SHP77 (cell line): ENCODE measurements at places on chromosomes 12 and 14.

- DNase-seq = no peak
Observed at GRCh38 chr14:92985521-92985920, 62.6 kb downstream of the CHGA start.

- DNase-seq = peak; percentile 34
Observed at GRCh38 chr14:39015360-39015961, 87.6 kb downstream of the SEC23A start.

GRCh38 chr12:108576660-108577234 is 14.4 kb downstream of the ISCU start:
- DNase-seq = no peak

- DNase-seq = no peak
Observed at GRCh38 chr14:80385336-80385735, 174.0 kb upstream of the DIO2 start.

GRCh38 chr14:80705241-80705980 is 236.1 kb downstream of the CEP128 start:
- no peak for DNase-seq

DNA sequence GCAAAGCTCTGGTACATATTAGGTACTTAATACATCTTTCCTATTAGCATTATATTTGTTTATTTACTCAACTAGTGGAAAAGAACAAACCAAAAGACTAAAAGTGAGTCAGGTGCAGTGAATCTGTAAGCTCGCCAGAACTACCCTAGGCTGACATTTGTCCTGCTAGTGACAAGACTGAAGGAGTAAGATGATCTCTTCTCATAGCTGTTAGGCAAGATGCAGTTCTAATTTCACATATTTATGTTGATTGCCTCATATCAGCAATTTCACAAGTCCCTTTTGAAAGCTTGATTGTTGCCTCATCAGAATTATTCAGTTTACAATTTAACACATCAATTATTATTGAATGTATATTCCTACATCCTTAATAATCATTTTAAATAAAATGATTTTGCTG is 293.0 kb upstream of the NAV3 start:
- DNase-seq = no peak

DNA sequence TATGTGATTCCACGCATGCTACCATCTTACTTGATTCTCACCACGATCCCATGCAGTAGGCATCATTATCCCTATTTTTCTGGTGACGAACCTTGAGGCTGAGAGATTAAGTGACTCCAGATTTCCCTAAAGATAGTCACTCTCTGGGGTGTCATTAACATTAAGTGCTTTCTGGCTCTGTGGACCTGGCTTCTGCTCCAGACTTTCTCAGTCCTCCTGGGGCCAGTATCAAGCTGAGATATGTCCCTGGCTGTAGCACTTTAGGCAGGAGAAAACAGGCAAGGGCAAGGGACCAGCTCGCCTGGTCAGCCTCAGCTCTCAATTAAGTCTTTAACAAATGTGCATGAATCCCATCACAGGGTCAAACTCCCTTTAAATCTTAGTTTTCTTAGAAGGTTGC is 38.3 kb upstream of the PRB2 start:
- no peak for DNase-seq

GRCh38 chr12:68870011-68870410 is 62.0 kb downstream of the MDM2 start:
- DNase-seq = no peak

GRCh38 chr14:74683406-74683805 is 29.5 kb downstream of the AREL1 start:
- no peak for DNase-seq

GRCh38 chr14:36066636-36067035 is 109.9 kb downstream of the PTCSC3 start:
- DNase-seq = no peak

DNA sequence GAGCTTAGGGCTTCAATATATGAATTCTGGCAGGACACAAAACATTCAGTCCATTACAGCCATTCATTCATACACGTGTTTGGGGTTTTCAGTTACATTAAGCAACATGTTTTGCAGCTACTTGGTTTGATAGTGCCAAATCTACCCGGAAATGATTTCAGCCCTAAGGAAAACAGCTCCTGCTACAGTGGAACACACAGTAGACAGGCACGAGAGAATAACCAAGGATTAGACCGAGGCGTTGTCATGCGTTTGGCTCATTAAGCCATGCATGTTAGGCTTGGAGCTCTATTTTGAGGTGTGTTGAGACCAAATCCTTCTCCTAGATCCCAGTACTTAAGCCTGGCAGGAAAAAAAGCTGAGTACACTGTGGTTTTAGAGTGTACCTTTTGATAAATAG is 177.4 kb downstream of the PRKCH start:
- DNase-seq = no peak

DNA sequence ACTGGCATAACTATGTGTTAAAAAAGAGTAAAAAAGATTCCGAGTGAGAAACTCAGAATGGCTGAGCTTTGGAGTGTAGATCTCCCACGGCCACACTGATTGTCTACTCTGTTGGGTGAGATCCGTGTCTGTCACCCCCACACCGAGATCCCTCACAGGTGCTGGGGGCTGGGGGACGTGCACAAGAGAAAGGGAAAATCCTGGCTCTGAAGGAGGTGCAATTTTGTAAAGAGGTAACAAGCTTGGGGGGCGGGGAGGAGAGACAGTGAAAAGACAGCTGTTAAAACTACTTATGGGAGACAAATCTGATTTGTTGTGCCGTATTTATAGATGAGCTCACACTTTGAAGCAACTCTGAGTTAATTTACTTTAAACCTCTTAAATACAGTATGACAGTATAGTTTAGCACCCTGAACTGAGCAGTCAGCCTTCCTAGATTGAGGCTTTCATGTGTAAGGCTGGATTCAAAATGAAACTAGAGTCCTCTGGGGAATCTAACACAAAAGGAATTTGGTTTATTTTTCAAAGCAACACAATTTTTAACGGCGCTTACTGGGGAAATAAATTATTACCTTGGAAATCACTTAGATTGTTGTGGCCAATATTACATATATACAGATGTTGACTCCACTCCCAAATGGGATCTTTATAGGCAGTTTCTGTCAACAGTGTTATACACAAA is 167.4 kb upstream of the RGS6 start:
- DNase-seq = no peak

DNA sequence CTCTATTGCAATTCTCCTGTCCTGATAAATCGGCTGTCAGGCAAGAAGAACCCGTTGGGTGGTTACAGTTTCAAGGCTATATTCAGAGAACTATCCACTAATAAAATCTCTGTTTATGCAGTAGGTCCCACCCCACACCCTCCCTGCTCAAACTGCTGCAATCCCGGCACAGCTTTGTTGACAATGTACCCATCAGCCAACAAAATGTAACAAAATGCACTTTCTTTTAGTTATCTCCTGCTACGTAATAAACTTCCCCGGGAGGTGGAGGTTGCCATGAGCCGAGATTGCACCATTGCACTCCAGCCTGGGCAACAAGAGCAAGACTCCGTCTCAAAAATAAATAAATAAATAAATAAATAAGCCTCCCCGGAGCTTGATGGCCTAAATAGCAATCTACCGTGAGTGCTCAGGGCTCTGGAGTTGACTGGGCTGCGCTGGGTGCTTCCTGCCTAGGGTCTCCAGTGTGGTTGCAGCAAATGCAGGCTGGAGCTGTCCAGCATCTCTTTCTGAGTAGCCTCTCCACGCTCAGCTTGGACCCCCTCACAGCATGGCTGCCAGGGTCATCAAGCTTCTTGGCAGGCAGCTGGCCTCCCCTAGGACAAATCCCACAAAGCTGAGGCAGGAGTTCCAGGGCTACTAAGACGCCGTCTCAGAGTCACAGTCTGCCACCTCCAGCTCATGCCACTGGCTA is 43.2 kb upstream of the FBRSL1 start:
- no peak for DNase-seq

DNA sequence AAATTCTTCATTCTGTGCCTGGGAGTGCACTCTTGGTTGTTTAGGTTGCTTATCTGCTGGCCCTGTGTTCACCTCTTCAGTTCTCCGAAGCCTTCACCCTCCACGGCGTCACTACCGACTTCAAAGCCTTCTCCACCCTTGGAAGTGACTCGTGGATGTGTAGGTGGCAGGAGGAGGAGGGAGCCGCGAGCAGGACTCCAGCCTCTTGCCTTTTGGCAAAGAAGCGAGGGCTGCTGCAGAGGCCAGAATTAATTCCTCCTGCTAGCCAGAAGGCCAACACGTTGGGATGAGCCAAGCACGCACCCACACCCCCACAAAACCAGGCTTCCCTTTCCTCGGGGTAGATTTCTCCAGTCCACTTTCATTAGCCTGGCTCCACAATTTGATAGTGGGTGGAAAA is 86.5 kb downstream of the TBX5 start:
- DNase-seq = no peak

DNA sequence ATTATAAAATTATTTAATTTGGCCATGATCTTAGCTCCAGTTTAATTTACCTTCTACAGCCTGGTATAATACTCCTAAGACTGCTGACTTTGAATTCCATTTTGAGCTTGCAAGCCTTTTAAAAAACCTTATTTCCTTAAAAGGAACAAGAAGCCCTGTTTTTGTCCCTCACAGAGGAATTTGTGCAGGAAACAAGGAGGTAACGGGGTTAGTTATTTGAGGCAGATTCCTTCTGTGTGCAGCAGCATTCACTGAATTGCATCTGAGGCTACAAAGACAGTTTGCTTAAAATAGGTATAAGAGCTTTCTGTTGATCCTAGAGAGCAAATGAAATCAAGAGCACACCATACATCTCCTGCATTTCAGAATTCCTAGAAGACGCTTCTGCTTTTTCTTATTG is 403.3 kb upstream of the PRICKLE1 start:
- no peak for DNase-seq

DNA sequence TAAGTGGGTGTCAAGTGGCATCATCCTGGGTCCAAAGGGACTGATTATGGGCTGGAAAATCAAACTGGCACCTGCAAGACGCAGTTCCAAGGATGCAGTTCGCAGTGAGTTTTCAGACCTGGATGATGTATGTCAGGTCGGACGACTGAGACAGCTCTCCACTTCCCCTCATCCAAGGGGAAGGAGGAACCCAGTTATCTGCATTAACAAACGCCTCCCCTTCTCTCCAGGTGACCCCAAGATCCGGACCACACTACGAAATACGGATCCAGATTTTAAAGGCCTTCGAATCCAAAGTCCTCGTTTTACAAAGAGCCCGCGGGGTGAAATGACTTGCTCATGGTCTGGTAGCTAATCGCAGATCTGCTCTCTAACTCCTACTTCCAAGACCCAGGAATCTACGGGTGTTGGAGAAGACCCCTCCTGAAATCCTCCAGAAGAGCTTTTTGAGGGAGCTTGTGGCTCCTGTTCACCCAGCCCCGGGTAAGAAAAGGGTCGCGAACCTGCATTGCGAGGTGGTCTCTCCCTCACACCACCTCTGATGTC is 460 bp upstream of the SYNE2 start:
- DNase-seq = no peak

GRCh38 chr12:44227616-44228015 is 391.7 kb downstream of the TMEM117 start:
- no peak for DNase-seq

- DNase-seq = no peak
Observed at GRCh38 chr14:23763394-23763793, 127.2 kb downstream of the DHRS2 start.

DNA sequence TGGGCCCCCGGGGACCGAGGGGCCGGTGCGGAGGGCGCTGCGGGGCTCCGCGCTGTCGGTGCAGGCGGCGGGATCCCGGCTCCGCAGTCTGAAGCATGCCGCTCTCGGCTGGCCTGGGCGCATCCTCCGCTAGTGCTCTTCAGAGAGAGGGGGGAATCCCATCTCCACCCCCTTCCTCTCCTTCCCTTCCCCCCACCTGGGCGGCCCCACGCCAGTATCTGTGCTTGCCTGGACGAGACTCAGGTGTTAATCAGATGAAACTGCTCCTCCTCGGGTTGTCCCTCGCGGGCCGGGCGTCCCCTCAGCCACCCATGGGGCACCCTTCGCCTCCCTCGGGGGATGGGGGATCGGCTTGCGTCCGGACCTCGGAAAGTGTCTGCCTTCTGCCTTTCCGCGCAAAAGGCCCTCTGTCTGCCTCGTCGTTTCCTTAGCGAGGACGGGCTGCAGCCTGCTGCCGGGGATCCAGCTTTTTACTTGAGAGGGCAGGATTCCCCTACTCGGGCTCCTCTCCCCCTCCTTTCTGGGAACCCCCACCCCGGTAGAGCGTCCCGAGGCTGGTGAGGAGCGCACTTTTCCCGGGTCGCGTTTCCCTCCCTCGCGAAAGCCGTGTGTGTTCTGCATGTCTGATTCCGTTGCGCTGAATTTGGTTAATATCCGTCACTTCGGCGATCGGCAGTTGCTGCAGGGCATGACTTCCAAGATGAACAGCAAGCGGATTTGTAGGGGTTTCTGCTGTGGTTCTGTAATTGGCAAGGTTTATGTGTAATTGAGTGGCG is 1.1 kb downstream of the GPHN start:
- DNase-seq = no peak

DNA sequence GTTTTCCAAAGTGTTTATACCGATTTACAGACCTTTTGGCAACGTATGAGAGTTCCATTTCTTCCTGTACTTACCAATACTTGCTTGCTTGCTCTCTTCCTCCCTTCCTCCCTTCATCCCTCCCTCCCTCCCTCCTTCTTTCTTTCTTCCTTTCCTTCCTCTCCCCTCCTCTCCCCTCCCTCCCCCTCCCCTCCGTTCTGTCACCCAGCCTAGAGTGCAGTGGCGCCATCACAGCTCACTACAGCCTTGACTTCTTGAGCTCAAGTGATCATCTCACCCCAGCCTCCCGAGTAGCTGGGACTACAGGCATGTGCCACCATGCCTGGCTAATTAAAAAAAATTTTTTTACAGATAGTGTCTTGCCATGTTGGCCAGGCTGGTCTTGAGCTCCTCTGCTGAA is 40.4 kb downstream of the DIP2B start:
- DNase-seq = no peak

- no peak for DNase-seq
Observed at GRCh38 chr12:41205070-41205709, 17.1 kb downstream of the PDZRN4 start.

DNA sequence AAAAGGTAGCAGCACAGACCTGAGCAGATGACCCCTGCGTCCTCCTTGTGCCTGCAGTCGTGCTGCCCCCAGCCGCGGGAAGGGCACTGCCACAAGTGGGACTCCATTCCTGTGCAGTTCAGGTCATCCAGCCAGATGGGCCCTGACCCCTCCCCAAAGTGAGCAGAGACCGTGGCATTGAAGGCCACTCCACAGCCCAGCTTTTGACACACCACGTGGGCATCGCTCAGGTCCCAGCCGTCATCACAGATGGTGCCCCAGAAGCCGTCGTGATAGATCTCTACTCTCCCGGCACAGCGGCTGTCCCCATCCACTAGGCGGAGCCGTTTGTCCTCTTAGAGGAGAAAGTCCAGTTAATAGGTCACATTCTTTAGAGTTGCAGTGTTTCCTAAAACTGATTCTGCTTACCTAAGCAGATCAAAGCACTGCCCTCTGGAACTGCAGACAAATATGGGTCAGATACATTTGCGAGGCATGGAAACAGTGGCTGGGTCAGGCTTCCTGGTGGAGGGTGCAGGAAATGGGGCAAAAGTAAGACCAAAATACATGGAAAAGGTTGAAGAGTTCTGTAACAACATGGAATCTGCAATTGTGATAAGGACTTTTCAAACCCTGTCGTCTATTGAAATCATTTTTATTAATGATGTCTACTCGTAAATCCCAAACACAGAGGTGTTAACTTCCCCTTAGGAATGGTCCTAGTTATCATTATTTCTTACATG is 69.4 kb downstream of the CD163L1 start:
- DNase-seq = peak; percentile 61
